ENCODE measurements at places on chromosomes 5 and 9.

DNA sequence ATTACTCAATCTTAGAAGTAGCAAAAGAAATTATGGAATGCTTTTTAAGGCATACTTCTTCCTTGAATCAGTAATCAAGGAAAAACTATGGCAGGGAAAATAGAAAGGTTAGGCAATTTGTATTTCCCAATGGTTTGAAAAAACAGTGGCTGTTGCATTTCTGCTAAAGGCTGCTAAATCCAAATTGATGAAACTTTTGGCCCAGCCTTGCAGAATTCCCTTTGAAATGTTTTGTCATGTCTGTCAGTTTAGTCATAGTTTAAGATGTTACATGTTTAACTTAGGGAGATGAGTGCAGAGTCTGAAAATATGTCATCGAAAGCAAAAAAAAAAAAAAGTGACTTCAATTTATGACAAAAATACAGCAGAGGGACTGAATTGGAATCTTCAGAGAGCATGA is 878.9 kb upstream of the WWC1 start:
- no peak for DNase-seq

DNA sequence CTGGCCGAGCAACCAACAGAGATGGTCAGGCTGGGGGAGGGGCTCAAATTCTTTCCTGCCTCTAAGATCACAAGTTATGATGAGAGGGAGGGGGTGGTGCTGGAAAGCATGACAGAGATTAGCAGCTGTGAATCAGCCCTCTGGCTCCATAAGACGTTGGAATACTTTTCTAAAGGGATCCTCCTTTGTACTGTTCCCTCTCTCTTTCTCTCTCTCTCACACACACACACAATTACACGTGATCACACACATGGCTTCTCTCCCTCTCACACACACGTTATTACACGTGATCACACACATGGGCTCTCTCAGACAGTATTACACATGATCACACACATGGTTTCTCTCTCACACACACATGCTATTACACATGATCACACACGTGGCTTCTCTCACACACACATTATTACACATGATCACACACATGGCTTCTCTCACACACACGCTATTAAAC is at the start of gene SLC45A2:
TSS of gene SLC45A2 (minus strand) at position 23 of the 454 bp plus-strand sequence. CDS start 110 bp downstream, outside the sequence.
- DNase-seq, result no peak

DNA sequence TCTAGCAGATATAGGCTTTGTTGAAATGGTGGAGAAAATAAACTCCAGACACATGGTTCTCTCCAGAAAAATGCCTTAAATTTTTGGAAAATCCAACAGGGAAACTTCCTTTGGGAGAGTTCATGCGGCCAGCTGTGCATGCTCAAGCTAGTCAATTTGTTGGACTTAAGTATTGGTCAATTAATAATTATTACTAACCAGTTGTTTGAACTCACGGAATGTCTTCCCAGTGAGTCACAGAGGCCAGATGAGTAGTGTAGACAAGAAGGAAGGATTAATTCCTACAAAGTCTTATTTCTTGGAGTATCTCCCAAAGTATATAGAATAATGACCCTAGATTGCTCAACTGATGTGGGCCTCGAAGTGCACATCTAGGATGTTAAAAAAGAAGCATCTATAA is 103.6 kb downstream of the MACIR start:
- no peak for DNase-seq

GRCh38 chr5:137061382-137061781 is 437.7 kb downstream of the SPOCK1 start:
- no peak for DNase-seq

DNA sequence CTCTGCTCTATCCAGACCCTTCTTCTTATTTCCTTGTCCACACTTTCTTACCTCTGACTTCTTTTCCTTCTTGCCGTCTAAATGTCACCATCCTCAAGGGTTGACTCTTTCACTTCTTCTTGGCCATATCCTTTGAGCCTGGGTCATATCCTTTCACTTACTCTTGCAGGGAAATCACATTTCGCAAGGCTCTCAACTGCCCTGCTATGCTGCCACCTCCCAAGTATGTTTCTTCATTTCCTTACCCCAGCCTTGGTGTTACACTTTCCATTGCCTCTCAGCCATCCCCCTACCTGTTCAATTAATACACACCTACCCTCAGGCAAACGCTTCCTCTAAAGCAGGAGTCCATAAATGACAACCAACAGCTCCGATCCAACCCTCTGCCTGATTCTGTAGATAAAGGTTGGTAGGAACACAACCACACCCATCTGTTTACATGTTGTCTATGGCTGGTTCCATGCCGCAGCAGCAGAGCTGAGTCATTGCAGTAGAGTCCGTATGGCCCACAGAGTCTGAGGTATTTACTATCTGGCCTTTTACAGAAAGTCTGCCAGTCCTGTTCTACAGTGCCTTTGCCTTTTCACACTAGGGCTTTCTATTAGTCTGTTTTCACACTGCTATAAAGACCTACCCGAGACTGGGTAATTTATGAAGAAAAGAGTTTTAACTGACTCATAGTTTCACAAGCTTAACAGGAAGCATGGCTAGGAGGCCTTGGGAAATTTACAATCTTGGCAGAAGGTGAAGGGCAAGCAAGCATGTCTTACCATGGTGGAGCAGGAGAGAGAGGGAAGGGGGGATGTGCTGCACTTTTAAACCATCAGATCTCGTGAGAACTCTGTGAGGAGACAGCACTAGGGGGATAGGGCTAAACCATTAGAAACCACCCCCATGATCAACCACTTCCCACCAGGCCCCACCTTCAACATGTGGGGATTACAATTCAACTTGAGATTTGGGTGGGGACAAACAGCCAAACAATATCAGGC is 97.9 kb downstream of the SV2C start:
- DNase-seq, result no peak

DNA sequence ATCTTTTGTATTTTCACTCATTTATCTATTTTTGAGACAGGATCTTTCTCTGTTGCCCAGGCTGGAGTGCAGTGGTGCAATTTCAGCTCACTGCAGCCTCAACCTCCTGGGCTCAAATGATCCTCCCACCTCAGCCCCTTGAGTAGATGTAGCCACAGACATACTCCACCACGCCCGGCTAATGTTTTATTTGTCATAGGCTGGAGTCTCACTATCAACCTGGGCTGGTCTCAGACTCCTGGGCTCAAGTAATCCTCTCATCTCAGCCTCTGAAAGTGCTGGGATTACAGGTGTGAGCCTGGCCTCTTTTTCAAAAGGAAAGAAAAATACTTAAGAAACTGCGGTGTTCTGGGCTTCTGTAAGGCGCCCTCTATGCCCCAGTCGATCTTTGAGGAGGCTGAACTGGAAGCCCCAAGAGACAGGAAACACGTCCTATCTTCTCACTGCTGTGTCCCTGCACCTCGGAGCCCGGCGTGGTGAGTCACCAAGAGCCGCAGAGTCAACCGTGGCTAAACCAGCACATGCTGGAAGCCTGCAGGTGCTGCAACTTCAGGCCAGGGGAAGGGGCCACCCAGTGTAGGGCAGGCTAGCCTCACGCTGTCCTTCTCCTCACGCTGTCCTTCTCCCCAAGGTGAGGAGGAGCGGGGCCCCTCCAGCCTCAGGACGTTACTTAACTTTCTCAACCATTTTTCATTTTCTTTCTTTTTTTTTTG is 15.2 kb upstream of the LHX3 start:
- no peak for DNase-seq
